Lung microvascular endothelial cell (primary cell): ENCODE measurements at places on chromosomes 12 and 14. TPM values are rescaled to one million over a fixed set of nuclear protein-coding genes. Genes with fewer than 3 reads are reported as not detected.
A peak's percentile ranks its signal among the peaks of the same experiment; 100 is the strongest.

- no peak for DNase-seq
Measured at GRCh38 chr12:6122201-6122600, 2.3 kb downstream of the VWF start.

DNA sequence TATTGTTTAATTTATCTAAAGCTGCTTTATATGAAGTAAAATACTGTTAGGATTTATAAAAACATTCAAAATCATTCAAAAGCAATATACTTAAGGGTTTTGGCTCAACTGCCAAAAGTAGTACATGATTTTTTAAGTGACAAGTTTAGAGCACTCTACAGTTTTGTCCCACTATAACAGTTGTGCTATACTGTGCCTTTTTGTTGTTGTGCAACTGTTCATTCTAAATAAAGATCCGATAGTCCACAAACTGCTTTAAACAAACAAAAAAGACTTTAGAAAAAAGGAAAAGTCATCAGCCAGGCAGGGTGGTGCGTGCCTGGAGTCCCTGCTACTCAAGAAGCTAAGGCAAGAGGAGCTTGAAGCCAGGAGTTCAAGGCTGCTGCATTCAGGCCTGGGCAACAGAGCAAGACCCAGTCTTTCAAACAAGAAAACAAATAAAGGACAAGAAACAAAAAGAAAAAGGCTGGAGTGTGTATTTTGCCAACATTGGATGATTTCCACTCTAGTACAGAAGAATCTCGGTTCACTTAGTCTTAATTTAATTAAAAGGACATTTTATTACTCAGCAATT, 7.3 kb downstream of the C2CD5 start:
- DNase-seq, result no peak

NAA30 gene
- total RNA-seq, result 11.9 and 12.6 TPM in 2 replicates

DNA sequence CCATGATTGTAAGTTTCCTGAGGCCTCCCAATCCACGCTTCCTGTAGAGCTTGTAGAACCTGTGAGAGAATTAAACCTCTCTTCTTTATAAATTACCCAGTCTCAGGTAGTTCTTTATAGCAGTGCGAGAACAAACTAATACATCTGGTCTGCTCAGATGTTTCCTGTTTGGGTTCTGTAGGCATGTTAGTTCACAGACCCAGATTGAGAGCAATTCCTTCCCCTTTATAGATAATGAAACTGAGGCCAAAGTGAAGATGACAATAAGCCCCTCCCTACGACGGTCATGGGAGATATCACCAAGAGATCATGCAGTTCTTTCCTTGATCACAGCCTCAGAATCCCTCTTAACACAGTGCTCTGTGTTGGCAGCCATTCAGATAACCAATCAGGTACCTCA, 76.5 kb upstream of the CLMN start:
- DNase-seq, result peak; percentile 26

- DNase-seq, result no peak
Measured at GRCh38 chr14:58131386-58131785, 20.6 kb downstream of the ARMH4 start.

GPHB5 gene
- not detected in 2 replicates for total RNA-seq

DNA sequence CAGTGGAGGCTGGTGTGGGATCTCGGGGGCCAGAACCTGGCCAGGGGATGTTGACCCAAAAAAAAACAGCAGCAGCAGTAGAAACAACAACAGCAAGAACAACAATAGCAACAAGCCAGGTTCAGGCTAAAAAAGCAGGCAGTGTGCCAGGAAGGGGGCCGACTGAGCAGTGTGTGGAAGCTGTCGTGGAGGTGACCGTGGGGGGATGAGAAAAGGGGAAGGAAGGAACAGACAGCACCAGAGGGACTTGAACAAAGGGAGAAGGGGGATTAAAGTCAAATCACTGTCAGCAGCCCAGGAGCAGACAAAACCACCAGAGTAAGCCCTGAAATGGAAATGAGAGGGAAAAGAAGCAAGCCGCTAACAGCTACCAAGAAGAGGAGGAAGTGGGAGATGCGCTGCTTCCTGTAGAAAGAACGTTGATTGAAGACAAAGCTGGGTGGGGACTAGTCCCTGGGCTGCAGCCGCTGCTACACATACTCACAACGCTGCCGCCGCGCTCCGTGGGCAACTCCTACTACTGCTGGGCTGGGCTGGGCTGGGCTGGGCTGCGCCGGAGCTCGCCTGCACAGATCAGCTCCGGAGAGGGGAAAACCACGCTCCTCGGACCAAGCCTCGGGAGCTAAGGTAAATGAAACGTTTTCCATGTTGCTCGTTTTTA, at the start of gene GNG2:
GNG2 (plus strand) TSS at position 449 of the 661 bp plus-strand sequence. CDS start 90,067 bp downstream, outside the sequence.
- peak; percentile 72 for DNase-seq

DNA sequence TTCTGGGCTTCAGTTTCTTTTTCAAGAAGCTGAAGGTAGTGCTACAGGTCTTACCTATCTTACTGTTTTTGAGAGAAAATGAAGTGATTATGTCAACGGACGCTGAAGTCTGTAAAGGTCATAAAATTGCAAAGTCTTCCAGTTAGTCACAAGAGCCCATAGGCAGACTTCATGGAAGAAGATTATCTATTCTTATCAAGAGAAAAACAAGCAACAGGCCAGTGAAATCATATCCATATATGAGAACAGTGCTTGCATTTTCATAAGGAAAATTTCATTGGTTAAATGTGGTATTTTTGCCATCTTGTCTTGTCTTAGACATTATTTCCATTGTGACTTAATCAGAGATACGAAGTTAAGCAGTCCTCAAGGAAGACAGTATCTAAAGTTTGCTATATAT, 412.7 kb upstream of the SEL1L start:
- no peak for DNase-seq

DNA sequence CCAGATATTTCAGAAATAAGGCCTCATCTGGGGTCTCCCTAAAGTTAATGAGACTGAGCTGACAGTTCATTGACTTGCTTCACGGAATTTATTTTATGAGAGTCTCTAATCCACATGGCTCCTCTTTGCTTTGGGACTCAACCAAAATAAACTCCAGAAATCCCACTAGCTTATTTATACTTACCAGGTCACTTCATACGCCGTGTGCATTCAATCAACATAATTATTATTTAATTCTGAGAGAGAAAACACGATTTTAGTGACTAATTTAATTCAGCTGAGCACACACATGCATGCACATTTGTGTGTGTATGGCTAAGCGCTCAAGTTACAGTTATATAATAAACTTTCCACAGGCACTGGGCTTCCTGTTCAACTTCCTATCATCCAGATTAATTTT, 333.4 kb upstream of the CCDC196 start:
- no peak for DNase-seq

- DNase-seq, result no peak
Measured at GRCh38 chr12:12353807-12354206, 3.1 kb upstream of the BORCS5 start.

DNA sequence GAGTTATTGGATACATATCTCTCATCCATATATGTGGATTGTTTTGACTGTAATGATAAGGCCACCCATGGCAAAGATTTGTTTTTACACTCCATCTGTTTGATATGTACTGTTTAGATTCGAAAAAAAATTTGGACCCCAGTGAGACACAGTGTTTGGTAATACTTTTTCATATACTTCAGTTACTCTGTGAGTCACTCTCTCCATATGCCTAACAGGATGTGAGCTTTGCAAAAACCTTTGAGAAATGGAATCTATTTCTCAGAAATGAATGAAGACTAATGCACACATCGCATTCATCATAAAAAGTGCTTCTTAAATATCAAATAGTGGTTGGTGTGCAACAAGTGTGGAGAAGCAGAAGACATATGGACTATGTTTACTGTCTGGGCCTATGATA, 781.5 kb downstream of the SLC6A15 start:
- DNase-seq, result no peak

DNA sequence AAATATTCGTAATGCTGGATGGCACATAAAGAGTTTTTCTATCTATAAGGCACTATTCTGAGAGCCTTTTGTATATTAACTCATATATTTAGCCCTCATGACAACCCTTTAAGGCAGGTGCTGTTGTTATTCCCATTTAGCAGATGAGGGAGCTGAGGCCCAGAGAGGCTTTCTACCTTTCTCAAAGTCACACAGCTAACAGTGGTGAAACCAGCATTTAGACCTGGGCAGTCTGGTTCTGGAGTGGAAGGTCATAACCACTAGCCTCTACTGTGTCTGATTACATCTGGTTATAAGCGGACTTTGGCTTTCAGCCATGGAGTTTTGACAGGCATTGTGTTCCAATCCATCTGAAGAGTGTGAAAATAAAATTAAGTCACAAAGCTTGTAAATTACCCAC, 41.2 kb upstream of the HDAC7 start:
- no peak for DNase-seq

- DNase-seq, result no peak
Measured at GRCh38 chr12:12691549-12691948, 4.4 kb downstream of the GPR19 start.

- no peak for DNase-seq
Measured at GRCh38 chr14:52663850-52664249, 31.5 kb downstream of the ERO1A start.

TGM1 gene
- under 0.01 and 0.20 TPM in 2 replicates for total RNA-seq

TM9SF1 gene
- 30.5 and 46.2 TPM in 2 replicates for total RNA-seq

DNA sequence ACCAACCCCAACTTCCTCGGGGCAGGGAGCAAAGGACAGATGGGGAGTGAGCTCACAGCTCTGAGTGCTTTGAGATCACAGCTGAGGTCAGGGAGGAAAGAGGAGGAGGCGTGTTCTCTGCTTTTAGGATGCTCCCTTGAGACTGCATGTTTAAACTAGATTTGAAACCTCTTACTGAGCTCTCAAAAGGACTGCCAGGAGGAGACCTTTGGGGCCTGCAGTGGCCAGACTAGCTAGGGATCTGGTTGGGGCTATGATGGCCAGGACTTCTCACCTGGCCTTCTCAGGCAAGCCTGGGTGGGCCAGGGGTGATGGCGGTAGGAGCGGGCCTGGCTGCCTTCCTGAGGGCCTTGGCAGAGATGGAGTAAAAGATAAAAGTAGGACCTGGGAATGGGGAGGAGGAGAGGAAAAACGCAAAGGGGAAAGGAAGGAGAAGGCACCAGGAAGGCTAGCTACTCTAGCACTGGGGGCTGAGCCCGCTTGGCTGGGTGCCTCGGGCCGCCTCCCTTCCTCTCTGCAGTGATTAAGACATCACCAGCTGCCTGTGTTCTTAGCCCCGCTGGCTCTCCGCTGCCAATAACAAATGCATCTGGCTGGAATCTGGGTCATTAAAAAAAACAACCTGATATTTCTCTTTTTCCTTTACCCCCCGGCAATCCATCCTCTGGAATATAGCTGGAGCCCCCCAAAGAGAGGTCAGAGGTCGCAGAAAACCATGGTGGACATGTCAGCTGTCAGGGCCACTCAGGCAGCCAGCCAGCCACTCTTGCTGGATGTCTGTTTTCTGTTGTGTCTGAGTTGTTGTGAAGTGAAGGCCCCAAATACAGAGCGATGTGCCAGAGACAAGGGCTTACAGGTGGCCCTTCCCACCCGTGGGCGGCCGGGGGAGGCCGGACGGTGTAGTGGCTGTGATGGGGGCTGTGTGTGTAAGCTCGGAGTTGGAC, 141.3 kb downstream of the TSPAN9 start:
- DNase-seq, result peak; percentile 96

DNA sequence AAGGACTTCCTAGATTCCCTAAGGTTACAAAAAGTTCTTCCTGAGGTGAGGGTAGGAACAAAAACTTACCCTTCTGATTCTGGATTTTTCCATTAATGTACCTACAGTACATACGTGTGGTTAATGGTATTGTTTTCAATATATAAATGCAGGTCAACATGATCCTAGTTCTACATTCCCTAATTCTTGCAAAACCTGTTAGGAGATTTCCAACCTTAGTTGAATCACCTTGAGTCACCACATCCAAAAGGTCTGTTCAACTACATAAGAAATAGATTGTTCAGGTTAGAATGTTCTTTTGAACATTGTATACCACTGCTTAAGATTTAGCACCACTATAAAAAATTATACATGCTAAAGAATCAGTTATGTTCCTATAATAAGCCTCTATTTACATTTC, 118.9 kb downstream of the GARIN6 start:
- no peak for DNase-seq

IKBIP gene
- 19.6 and 26.6 TPM in 2 replicates for total RNA-seq

DNA sequence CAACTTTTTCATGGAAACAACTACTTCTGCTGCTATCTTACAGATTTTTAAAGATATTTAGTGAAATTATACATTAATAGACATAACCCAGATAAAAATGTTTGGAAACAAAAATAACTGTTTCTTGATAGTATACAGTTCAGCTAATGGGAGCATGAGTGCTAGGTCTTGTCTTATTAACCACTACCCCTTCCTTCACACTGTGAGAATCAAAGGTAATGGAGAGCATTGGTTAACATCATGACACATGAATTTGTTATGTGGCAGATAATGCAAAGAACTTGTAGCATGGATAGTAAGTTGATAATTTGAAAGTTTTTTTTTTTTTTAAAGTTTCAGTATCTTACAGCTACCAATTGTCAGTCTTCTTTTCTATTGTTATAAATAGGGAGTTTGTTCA, 44.2 kb downstream of the CCDC91 start:
- no peak for DNase-seq

GRCh38 chr12:3533703-3534386, 42.8 kb downstream of the PRMT8 start:
- DNase-seq, result no peak
